ENCODE measurements at places on chromosomes 11 and 22.

DNA sequence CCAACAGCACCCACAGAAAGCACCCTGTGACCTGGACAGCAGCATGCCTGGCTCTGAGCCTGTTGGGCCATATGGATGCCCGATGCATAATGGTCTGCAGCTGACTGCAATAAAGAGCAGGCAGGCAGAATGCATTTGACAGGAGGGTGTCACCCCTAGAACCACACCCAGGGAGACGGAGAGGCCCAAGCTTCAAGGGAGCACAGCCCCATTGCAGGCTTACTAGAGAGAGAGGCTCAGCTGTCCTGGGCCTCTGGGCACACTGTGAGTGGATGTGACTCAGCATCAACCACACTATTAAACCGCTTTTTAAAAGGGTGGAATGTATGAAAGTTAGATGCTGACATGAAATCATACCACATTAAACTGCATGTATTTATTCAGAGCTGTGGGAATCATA lies 365.3 kb downstream of the CTTN start:
- DNase-seq: no peak

GRCh38 chr11:57248780-57249383 lies 11.8 kb upstream of the APLNR start:
- DNase-seq: peak; percentile 63

GRCh38 chr22:44962741-44963454 lies 46.9 kb downstream of the PHF21B start:
- no peak for DNase-seq

DNA sequence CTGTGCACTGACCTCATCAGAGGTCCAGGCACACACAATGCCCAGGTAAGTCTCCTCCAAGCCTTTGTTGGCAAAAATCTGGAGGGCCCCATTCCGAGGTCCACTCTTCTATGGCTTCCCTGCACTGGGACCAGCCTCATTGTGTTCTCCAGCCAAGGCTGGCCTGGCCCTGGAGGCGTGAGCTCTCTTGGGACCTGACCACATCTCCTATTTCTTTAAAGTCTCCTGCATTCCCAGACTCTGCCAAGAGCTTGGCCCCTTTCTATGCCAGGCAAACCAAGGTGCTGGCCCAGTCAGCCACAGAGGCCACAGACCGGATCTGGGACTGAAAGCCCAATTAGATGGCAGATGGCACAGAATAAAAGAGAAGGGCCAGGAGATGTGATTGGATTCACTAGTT lies 55.1 kb downstream of the C11orf58 start:
- DNase-seq: no peak

DNA sequence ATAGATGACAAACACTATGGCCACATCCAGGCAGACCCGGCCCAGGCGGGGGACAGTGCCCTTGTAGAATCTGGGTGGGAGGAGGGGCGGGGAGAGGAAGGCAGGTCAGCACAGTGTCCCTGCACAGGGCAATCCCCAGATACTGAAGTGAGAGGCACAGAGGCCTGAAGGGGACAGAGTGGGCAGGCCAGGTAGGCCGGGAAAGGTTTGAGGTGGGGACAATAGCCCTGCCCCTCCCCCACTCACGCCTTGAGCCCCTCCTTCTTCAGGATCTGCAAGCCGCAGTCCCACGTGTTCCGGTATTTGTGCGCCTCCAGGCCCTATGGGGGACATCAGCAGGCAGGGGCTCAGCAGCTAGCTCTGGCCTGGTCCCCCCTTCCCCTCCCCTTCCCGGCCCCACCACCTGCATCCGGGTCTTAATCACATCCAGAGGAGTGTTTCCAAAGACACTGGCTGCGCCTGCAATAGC lies 2.3 kb downstream of the SLC25A1 start:
- no peak for DNase-seq

- no peak for DNase-seq
These were observed 311.1 kb downstream of the TENM4 start for GRCh38 chr11:79129702-79130101.

- DNase-seq: no peak
These were observed 3.1 kb upstream of the SGSM3 start for GRCh38 chr22:40367342-40367741.

DNA sequence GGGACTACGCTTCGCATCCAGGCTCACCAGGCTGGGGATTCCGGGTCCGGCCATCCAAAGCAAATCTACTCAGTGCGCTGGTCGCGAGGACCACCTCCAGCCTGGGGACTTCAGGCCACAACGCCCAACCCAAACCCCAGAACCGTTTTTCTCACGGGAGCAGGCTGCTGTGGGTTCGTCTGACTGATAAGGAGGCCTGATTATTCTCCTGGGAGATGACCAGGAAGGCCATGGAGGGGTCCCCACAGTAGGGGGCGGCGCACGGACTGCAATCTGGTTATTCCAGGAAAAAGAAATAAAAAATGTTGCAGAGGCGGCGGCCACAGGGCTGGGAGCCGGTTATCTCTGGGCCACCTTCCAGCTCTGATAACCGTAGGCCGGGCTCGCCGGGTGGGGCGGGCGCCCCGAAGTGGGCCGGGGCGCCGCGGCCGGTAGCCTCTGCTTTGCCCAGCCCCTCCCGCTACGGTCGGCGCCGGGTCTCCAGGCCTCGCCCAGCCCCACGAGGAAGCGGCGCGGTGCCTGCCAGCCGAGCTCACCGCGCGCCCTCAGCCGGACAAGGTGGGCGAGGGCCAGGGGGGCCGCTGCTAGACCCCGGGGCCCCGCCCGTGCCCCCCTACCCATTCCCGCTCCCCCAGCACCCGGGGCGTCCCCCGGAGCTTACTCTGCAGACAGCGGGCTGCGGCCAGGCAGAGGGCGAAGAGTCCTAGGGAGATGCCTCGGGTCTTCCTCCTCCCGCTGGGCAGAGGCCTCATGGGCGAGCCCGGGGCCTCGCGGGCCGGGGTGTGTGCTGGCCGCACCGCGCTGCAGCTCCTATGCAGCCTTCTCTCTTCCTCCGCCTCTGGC lies 446 bp downstream of the VSTM5 start:
- no peak for DNase-seq

DNA sequence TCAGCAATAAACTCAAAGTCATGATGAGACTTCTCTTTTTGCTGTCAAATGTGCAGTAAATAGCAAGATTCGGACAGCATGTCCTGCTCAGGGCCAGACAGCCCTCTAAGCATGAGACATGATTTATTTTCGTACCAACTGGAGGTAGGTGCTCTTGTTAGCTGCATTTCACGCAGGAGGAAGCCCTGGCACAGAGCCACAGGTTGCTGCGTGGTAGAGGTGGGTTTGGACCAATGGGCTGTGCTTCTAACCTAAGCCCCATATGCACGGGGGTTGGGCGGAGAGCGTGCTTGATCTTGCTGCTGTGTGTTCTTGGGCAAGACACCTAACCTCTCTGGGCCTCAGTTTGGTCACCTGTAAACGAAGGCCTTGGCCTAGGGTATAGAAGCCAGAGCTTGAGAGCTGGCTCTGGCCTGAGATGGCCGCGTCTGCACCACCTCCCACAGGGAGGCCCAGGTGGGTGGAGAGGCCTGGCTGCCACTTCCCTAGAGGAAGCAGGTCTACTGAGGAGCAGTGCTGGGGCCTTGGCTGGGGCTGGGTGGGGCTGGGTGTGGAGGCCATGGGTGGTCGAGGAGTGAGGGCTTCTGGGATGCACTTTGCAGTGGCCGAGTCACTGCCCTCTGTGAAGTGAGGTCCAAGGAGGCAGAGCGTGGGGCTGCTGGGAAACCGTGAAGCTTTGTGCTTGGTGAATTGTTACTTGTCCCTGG lies 38.5 kb upstream of the GRAMD4 start:
- no peak for DNase-seq

GRCh38 chr22:46796566-46797195 lies 34.2 kb downstream of the TBC1D22A start:
- DNase-seq: no peak

- no peak for DNase-seq
These were observed 44.3 kb upstream of the NNMT start for GRCh38 chr11:114251815-114252337.

DNA sequence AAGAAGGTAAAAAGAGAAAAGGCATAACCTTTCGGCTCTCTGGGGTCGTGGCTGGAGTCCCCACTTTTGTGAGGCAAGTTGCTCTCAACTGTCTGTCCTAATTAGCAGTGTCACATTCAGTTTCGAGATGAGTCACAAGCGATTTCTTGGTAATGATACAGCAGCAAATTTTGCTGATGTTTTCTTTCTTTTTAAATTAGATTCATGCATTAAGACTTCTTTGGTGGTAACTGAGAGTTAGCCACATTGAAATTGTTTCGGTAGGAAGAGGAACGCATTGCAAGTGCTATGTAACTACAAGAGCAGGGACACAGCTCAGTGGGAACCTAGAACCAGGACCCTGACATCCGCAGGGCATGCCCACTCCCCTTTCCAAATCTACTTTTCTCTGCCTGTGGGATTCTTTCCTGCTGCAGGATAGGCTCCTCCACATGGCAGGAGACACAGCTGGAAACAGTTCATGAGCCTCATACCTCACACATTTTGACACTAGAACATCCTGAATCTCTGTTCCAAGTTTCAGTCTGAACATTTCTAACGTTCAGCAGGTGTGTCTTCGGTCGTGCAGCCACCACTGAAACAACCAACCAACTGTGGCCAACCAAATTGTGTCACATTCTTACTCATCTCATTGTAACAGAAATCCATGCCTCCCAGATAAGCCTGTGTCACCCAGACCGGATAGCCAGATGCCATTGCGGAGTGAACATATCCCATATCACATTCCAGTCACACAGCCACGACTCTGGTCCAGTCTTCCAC lies 987.6 kb downstream of the NTM start:
- no peak for DNase-seq

DNA sequence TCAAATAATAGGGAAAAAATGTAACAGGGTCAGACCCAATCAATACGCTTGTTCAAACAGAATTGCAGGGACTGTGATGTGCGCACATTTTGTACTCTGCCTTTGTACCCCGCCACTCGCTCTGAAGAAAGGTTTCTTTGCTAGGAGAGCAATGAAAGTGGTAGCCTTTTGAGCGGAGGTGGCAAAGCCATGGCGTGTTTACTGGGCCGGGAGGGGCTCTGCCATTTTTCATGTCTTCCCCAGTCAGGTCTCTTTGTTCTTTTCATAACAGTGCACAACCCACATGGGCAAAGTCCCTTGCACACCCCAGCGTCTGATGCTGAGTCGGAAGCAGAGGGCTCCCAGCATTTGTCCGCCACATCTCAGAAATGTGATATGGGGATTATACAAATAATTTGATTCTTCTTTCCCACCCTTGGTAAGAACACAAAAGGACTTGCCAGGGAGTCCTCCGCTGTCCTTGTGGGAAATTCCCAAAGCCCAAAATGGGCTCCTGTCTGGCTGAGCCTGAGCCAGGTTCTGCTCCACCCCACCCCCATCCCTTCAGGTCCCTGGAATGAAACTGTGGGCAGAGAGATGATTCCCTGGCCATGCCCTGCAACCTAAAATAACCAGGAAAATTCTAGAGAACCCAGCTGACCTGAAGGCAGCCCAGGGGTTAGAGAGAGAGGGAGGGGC lies 36.6 kb downstream of the C11orf58 start:
- DNase-seq: no peak

DNA sequence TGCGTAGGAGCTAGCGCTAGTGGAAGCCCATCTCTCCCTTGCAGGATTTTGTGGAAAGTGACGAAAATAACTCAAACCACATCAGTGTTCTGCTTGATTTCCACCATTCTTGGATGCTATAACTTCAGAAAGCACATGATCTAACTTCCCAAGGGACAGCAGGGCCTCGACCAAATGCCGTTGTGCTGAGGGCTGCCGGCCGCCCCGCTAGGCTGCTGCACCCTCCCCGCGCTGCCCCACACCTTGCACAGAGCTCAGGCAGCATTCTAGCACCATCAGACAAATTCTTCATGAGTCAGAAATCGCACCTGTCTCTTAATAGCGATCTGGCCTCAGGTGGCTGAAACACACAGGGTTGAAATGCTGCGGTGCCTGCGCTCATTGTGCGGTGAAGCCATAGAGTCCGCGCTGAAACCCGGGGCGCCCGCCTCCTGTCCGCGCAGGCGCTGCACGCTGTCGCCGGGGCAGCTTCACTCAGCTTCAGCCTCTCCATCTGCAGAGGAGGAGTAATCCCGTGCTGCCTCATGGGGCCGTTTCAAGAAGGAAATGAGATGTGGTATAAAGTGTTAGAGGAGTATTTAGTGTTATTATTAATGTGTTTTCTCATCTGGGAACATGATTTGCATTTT lies 59.2 kb upstream of the B3GAT1 start:
- no peak for DNase-seq

DNA sequence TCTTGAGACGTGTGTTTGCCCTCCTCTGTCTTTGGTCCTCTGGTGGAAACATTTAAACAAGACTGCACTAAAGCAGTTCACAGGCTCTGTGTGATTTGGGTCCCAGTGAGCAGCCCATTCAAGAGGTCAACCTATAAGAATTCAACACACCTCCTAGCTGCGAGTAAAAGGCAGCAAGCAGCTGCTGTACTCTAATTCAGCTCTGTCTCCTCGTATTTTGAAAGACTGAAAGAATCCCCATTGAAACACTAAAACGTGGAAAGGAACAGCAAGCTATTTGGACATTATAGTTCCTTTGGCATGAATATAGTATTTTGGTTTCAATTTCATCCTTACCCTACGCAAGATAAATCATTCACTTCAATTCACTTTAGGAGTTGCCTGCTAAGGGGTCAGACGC lies 1046.7 kb downstream of the DLG2 start:
- DNase-seq: no peak

DNA sequence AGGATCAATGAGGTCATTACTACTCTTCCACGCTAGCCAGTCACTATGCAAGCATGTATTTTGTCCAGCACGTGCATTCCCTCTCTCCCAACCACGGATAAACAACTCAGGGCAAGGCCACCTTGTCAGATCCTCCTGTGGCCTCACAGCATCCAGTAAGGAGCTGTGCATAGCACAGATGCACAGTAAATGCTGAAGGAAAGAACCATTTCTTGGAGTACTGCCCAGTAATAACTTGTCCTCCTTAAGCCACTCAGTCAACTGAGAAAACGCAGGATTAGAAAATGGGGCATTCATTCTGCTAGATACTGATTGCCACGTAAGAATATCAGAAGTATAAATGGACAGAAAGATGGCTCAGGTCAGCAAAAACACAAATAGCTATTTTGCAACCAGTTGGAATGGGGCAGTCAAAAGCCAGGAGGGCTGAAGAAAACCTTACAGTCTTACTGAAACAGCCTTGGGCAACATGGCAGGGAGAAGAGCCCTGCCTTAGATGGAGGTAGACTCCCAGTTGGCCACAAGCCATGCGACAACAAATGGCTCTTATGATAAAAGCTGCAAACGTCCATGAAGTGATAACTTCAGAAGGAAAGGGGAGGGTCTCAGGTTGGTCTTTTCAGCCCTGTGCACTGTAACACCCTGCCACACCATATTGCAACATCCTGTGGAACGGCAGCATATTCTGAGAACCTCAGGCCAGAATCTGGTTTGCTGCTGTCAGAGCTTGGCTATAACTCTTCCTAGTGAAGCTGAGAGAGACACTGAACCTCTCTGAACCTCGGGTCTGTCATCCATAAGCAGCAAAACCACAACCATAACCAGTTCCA lies 23.0 kb downstream of the PC start:
- no peak for DNase-seq
